ENCODE measurements at places on chromosomes 6 and 20.

DNA sequence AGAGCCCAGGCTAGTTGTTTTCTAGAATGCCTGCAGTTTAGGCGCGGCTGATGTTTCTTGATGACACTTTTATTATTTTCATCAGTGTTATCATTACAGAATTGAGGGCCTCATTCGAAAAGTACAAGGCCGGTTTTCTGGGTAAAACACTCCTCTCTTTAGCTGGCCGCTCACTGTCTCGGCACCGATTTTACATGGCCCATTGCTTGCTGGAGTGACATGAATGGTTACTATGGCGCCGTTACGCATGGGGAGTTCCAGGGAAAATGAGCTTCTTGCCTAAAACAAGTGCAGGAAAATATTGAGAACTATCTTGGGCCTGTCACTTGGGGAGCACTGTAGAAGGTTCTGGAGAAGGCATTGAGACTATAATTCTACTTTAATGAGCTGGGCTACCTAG, 317.8 kb downstream of the CDH4 start:
- no peak for DNase-seq

- DNase-seq: no peak
Measured at GRCh38 chr6:37486121-37486839, 13.4 kb downstream of the CCDC167 start.

DNA sequence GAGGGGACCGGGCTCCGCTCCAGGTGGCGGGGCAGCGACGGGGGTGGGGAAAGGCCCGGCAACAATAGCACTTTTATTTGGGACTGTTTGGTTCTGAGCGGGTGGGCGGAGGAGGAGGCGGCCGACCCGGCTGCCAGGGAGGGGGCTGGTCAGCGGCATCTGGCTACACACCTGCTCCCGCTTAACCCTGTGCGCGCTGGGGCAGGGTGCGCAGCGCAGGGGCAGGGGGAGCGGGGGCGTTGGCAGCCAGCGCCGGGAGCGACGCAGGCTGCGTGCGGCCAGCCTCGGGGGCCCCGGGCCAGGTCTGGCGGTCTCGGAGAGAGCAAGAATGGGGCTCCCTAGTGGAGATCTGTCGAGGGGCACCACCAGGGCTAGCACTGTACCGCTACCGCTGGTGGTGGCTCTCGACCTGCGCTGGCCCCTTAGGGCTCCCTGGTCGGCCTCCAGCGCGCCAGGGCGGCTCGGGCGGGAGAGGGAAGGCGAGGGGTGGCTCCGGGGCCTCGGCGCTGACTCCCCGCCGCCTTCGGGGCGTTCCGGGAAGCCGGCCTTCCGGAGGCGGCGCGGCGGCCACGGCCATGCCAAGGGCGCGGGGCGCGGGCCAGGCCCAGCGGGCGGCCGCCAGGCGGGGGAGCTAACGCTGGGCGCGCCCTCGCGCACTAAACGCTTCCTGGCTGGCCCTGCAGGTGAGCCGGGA, 92.4 kb downstream of the NCR2 start:
- peak; percentile 30 for DNase-seq

DNA sequence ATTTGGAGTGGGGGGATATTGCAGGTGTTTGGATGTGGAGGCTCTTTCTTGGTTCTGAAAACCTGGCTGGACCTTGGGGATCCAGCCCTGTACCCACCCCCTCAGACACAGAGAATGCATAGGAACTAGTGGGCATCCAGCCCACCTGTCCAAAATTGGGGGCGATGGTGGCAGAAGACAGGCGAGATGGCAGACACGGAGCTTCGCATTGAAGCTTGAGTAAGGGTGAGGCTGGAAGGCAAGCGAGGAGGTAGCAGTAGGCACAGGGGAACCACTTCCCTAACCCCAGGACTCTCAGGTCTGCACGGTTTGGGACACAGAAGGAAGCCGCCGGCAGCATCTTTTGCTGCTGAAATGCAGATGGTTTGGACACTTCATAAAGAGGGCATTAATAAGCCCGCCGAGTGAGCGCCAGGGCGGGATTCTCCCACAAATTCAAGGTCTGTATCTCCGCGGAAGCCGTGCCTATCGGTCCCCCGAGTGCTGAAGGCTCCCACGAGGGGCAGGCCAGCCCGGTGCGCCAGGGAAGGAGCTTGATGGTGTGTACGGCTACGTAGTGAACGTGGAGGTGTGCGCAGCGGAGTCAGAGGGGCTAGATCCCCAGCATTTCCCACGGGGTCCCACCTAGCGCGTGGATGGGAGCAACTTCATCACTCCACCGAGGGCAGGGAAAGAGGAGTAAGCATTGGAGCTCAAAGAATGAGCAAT, 1.6 kb upstream of the FOXA2 start:
- no peak for DNase-seq

GRCh38 chr6:157298216-157298724, 25.0 kb downstream of the TMEM242 start:
- DNase-seq: no peak

DNA sequence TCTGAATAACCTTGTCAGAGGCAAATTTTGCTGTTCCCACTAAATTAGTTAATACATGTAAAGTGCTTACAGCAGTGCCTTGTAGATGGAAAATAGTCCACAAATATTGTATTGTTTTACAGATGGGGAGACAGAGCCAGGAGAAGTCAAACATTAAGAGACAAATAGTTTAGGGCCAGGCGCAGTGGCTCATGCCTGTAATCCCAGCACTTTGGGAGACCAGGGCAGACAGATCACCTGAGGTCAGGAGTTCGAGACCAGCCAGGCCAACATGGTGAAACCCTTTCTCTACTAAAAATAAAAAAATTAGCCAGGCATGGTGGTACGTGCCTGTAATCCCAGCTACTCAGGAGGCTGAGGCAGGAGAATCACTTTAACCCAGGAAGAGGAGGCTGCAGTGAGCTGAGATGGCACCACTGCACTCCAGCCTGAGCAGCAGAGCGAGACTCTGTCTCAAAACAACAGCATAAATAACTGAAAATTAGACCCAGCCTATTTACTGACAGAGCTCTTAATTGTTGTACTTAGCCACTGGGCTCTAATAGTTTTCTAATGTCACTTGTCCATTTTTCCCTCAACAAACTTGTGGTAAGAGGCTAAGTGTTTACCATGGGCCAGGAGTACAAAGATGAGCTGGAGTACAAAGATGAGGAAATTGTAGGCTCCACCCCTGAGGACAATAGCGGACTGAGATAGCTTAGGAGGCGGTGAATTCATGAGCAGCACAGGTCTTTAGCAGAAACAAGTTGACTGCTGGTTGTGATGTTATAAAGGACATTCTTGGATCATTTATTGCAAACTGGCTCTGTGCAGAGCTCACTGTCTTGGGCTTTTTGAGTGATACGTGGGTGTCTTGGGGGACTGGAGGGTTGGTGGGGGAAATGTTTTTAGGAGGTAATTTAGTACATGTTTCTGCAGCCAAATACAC, 6.4 kb downstream of the ZSWIM3 start:
- DNase-seq: no peak

GRCh38 chr6:53049415-53049814, 15.8 kb upstream of the FBXO9 start:
- DNase-seq: no peak

DNA sequence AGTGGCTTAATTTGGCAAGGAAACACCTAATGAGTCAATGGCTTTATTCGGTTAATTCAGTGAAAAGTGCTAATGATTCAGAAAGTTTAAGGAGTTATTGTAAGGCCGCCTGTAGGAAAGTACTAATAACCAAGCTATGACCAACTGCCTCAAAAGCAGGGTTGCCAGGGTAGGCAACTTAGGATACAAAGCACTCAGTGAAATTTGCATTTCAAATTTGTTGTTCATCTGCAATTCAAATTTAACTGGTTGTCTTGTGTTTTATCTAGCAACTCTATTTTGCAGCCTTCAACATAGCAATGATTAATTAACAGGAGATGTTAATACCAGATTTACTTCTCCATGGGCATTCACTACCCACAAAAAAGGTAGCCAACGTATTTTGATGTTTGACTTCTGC, 412.3 kb downstream of the PRKN start:
- DNase-seq: no peak

GRCh38 chr6:39937686-39938333, 3.5 kb upstream of the MOCS1 start:
- no peak for DNase-seq

DNA sequence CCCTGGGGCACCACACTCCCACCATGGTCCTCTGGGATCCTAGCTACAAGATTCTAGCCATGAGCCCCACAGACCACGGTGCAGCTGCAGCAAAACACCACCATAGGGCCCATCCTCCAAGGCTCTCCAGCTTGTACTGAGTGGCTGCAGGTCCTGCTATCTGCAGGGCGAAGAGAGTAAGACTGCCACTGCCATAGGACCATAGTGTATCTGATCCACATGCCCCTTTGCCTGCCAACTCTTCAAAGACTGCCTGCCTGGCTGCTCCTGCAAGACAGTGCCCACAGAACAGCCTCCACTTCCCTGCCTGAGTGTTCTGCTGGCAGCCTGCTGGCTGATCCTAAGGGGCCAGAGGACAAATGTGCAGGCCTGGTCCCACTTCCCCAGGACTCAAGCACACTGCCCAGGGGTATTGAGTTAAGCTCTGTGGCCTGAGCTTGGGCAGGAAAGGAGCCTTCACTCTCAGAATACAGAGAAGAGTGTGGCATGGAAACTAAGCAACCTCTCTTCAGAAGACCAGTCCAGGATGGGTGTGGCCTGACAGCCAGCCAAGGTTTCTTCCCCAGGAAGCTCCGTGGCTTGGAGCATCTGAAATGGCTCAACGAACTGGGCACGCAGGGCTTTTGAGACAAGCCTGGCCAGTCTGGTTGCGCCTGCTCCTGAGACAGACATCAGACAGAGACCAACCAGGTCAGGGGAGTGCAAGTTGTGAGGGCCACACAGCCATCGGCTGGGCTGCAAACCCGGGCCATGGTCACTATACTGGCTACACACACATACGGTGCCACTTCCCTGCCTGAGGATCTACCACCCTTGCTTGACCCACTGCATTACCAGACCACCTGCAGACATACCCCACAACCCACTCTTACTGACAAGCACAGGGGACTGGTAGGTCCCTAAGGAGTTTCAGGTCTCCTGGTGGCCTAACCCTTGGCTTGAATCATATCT, 54.5 kb downstream of the RNGTT start:
- DNase-seq: no peak

DNA sequence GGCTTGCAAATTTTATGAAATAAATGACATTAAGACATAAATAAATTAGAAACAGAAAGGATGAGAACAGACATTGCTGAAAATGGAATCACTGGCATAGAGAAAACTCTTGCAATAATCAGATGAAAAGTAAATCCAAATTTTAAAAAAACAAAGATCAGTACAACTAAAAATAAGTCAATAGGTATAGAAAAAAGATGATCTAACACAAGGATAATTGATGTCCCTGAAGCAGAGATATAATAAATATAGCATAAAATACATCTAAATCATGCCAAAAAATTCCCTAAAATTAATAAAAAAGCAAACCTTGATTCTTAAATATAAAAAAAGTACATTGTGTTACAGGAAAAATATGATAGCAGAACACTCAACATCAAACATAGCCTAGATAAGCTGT, 379.6 kb downstream of the SYNE1 start:
- DNase-seq: no peak

- no peak for DNase-seq
Measured at GRCh38 chr6:112680091-112680490, 333.0 kb downstream of the RFPL4B start.
